ENCODE measurements at places on chromosomes 3 and 15.

GRCh38 chr3:57682284-57682683 is 10.6 kb downstream of the DENND6A start:
- DNase-seq = no peak

- DNase-seq = no peak
Observed at GRCh38 chr3:71497971-71498444, 85.5 kb downstream of the FOXP1 start.

DNA sequence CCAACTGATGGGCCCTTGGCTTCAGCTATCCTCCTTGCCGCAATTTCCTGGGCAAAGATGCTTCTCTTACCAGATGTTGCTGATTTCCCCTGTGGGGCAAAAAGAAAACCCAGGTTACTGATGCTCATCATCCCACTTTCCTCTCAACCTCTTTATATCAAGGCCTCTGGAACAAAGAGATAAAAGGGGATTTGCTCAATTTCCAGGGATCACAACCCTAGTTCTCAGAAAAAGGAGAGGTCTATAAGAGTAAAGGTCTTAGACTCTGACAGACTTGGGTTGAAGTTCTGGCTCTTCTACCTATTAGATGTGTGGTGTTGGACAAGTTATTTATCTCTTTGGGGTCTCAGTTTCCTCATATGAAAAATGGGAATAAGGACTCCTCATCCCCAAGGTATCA is 8.5 kb downstream of the RPAP1 start:
- DNase-seq = no peak

DNA sequence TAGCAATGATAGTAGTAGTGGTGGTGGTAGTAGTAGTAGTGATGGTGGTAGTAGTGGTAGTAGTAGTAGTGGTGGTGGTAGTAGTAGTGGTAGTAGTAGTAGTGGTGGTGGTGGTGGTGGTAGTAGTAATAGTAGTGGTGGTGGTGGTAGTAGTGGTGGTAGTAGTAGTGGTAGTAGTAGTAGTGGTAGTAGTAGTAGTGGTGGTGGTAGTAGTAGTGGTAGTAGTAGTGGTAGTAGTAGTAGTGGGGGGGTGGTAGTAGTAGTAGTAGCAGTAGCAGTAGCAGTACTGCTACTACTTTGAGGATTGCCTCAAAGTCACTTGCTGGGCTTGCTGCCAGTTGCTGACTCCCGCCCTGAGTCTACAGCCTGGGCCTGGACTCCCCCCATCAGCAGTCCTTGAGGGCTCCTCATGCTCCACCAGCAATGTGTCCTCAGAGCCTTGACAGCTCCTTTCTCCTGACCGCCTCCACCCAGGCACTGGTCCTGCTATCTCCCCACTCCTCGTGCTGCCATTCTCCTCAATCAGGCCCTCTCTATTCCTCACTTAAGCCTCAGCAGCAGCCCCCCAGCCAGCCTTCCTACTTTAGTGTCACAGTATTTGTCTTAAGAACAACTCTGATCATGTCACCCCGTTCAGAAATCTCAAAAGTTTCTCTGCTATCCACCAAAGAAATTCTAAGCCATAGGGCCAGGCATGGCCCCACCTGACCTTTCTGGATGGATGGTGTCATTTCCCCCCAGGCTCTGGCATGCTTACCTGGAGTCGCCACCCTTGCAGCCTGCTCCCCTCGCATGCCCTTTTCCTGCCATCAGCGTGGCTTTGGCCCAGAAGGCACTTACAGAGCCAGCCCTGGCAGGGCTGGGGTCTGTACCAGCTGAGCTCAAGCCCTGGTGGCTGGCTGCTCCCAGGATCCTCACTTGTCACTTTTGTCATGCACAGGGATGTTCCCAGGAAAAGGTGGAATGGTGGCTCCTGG is 45.6 kb downstream of the DLEC1 start:
- no peak for DNase-seq

- no peak for DNase-seq
Observed at GRCh38 chr3:29279286-29279685, 1.6 kb upstream of the RBMS3 start.

- DNase-seq = no peak
Observed at GRCh38 chr3:42733501-42734262, 31.1 kb upstream of the HHATL start.

- DNase-seq = no peak
Observed at GRCh38 chr3:31188112-31188511, 293.7 kb upstream of the GADL1 start.

DNA sequence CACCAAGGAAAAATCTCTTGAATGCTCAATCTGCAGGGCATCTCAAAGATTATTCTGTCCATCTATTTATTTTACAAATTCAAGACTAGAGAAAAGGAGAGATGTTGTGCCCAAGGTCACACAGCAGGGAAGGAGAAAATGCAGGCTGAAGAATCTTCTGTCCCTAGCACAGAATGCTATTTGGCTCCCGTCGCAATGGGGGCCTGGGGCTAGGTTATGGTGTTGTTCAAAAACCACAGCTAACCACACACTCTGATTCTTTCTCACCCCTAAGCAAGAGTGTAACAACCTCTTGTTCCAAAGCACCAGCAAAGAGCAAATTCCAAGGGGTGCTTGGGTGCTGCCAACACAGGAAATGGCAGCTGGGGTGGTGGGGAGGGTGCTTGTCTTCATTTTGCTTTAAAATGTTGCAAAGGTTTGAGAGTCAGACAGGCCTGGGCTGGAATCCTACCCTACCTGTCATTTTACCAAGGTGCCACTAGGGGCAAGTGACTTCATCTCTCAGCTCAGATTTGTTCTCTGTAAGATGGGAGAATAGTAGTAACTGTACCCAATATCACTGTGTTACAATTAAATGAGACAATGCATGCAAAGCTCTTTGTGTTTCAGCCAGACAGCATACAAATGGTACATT is 112.5 kb downstream of the ADAMTS9 start:
- no peak for DNase-seq

- DNase-seq = no peak
Observed at GRCh38 chr15:31293655-31294054, 33.0 kb upstream of the KLF13 start.

DNA sequence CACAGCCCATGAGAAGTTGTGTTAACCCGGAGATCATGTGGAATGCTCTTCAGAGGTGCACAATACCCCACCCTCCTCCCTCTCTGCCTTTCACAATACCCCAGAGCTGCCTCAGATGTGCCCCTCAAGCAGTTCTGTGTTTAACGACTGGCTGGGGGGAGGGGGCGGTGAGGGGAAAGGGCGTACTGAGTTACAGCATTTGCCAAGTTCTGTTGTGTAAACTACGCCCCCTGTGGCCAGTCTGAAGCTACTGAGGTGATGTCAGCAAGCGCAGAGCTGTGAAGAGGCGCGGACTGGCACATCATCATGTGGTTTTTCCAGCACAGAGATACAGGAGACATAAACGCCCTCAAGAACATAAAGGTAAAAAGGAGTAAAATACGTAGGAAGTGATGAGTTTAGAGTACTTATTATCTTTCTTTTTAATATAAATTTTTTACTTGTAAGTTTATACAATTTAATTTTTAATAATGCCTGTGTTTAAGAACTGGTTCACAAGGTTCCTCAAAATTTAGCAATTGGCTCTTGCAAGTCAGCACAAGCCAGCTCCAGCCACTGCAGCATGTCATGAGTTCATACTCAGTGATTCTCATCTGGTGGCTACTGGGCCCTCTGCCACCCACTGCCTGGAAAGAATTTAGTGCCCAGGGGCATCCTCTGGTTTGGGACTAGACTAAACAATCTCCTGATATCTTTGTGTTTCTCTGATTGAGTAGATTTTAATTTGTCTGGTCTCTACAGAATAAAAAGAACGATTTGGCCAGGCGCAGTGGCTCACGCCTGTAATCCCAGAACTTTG is 1.7 kb downstream of the EPB42 start:
- no peak for DNase-seq

- no peak for DNase-seq
Observed at GRCh38 chr3:13539671-13540070, 9.3 kb upstream of the FBLN2 start.

- no peak for DNase-seq
Observed at GRCh38 chr3:144295613-144296012, 324.0 kb downstream of the DIPK2A start.

DNA sequence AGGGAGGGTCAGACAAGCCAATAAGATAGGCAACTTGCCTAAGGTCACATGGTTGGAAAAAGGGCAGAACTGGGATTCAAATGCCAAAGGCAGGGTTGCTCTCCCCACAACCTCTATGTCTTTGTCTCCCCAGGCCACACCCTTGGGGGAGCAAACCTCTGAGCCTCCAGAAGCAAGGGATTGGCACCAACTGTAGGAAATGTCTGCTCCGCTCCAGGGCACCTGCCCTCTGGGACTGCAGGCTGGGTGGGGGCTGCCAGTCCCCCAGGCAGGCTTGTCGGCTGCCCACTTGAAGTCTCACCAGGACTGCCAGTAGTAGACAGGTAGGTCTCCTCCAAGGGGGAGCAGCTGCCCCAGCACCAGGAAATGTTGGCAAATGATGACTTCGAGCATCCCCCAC is 2.0 kb downstream of the FAM3D start:
- no peak for DNase-seq

- DNase-seq = no peak
Observed at GRCh38 chr15:98689431-98689861, 41.1 kb downstream of the IGF1R start.

- DNase-seq = no peak
Observed at GRCh38 chr3:197417441-197417840, 119.0 kb upstream of the DLG1 start.

DNA sequence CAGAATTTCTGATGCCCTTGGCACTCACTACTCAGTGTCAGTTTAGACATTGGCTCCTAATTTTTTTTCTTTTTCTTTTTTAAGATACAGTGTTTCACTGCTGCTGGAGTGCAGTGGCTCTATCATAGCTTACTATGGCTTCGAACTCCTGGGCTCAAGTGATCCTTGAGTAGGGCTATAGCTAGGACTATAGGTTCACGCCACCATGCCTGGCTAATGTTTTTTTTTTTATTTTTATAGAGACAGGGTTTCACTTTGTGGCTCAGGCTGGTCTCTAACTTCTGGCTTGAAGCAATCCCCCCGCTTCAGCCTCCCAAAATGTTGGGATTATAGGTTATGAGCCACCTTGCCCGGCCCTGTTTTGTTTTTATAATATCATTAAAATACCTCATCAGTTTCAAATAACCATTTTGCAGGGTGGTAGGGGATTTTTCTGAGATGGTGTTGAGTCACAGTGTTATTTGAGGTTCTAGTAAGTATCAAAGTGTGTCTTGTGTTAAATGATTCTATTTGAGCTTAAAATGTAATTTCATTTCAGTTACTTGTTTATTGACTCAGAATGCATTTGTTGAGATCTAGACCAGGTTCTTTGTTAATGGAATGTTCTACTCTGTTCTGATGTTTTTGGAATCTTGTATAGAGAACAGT is 7.0 kb downstream of the FNDC3B start:
- no peak for DNase-seq

DNA sequence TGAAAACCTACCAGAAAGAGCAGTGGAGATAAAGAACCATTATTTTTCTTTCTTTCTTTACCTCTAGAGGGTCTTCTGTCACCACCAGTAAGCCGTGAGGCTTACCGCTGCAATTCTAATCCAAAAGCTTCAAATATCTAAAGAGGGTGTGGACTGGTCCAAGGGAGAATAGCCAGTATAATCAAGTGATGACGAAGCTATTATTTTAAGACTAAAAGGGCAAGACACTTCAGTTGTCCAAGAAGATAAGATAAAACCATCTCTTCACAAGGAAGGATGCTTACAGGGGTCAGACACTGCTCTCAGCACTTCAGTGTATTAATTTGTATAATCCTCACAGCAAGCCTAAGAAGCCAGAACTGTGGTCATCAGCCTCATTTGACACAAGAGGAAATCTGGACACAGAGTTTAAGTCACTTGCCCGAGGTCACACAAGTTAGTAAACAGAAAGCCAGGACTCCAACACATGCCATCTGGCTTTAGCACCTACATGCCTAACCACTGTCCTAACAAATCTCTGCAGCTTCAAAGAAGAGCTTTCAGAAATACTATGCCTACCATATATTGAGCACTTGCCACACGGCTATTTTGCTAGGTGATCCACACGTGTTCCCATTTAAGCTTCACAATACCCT is 14.6 kb downstream of the HDC start:
- DNase-seq = no peak

DNA sequence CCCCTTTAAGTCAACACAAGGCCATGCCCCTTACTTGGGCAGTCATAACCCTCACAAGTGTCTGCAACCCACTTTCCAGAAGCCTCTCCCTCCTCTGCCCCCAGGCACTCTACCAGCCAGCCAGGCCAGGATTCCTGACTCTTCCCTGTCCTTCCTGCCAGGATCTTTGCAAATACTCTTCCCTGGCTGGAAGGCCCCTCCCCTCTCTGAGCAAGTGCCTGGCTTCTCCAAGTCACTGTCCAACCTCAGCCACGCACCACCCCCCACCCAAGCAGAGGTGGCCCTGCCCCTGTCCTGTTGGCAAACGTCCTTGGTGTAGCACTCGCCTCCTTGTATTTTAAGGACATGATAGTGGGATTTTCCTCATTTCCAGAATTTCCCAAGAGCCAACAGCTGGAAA is 54.7 kb upstream of the USP3 start:
- DNase-seq = no peak

DNA sequence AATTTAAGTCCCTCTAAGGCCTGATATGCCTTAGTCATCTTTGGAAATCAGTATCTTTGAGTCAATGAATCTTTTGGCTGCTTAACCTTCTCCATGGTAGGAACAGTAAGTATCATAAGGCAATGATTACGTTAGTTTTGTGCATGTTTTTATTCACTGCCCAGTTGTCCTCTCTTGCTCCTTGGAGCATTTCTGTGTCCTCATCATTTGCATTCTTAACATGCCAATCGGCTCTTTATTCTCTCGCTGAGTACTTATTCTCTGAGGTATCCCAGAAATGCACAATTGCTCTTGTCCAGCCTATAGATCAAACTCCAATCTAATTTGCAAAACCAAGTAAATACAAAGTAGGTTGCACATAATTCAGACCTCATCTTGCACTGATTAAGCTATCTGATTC is 405.0 kb upstream of the IL12A start:
- no peak for DNase-seq

DNA sequence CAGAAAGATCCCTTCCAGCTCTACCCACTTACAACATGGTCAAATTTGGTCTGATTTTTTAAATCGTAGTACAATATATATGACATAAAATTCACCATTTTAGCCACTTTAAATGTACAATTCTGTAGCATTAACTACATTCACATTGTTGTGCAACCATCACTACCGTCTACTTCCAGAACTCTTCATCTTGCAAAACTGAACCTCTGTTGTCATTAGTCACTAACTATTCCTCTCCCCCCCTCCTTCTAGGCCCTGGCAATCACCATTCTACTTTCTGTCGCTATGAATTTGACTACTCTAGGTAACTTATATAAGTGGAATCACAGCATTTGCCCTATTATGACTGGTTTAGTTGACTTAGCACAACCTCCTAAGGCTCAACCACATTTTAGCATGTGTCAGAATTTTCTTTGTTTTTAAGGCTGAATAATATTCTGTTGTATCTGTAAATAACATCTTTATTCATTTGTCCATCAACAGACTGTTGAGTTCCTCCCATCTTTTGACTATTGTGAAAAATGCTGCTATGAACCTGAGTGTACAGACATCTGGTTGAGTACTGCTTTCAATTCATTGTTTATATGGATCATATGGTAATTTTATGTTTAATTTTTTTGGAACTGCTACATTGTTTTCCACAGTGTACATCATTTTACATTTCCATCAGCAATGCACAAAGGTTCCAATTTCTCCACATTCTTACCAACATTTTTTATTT is 35.5 kb upstream of the CCR2 start:
- DNase-seq = no peak
